ENCODE measurements at places on chromosomes 7 and 10.

DNA sequence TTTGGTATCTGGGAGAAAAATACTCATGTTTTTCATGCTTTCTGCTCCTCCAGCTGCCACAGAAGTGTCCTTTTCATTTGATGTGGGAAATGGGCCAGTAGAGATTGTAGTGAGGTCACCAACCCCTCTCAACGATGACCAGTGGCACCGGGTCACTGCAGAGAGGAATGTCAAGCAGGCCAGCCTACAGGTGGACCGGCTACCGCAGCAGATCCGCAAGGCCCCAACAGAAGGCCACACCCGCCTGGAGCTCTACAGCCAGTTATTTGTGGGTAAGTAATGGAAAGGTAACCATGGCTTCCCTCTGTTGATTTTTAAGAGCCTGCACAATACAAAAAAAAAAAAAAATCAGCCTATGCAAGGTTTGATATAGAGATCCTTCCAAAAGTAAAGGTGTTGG is 443.1 kb upstream of the C7orf33 start:
- DNase-seq, result no peak

DNA sequence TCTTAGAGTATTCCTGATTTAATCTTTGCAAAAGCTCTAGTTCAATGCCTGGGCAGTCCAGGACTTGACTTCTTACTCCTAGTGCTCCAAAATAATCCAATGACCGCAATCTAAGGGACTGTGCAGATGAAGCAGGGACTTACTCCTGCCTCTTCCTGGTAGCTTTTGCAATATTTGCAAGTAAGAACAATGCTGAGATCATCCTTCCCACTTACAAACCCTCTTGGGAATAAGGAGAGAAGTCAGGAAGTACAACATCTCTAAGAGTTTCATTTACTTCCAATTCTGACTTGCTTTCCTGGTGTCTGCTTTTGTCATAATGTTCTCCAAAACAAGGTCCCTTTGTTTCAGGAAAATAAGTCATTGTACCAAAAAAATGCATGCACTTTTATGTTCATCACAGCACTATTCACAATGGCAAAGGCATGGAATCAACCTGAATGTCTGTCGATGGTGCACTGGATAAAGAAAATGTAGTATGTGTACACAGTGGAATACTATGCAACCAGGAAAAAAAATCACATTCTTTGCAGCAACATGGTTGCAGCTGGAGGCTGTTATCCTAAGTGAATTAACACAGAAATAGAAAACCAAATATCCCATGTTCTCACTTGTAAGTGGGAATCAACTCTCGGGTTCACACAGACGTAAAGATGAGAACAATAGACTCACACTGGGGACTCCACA is 7.1 kb upstream of the KCNMA1 start:
- no peak for DNase-seq

DNA sequence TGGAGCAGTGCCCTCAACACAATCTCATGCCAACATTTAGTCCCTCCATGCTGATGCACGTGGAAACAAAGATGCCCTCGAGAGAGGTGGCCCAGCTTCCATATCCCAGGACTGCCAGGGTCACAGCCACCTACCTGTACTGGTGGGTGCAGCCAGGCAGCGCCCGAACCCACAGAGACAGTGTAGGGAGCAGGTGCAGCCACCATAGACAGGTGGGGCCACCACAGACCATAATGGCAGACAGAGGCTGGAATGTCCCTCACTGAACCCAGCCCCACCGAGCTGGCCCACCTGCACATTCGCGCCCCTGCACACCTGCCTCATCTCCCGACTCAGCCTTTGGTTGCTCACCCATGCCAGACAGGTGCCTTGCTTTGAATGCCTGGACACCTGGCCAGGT is 18.3 kb upstream of the CPXM2 start:
- no peak for DNase-seq

DNA sequence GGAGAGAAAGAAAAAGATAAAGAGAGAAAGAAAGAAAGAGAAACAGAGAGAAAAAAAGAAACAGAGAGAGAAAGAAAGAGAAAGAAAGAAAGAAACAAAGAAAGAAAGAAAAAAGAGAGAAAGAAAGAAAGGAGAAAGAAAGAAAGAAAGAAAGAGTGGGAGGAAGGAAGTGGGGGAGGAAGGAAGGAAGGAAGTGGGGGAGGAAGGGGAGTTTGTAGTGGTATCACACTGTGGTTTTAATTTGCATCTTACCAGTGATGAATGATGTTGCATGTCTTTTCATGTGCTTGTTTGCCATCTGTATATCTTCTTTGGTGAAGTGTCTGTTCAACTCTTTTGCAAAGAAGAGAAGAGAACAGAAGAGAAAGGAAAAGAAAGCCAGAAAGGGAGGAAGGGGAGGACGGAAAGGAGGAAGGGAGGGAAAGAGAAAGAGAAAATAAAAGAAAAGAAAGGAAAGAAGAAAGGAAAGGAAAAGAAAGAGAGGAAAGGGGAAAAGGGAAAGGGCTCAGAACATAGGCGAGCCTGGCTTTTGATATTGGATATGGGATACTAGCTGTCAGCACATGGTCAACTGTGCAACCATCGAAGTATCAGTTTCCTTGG is 79.2 kb upstream of the FRMD4A start:
- no peak for DNase-seq

DNA sequence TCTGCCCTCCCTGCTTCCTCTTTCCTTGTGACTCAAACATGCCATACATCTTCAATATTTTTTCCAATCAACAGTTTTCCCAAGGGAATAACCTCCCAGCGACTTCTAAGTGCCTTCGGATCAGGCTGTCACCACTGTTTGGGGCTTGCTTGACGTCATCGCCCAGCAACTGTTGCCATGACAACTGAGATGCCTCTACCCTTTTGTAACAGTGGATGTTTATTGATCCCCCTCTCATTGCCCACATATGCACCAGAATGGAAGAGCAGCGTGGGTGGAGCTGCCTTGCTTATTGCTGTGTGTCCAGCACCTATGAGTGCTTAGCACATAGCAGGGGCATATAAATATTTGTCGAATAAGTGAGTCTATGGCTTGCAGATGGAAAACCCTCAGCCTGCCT is 14.4 kb downstream of the FFAR4 start:
- DNase-seq, result no peak

- DNase-seq, result no peak
Observed at GRCh38 chr10:9416331-9416730, 1361.8 kb downstream of the GATA3 start.

Measured in GF-D8 (cell line).